Stimulated activated CD4-positive, alpha-beta T cell treated with anti-CD3 and anti-CD28 coated beads, Interleukin-1b, Interleukin-23, amount 100 ng/mL, for 1 hour (primary cell): ENCODE measurements at places on chromosomes 5 and 9.
A peak's percentile ranks its signal among the peaks of the same experiment; 100 is the strongest.

DNA sequence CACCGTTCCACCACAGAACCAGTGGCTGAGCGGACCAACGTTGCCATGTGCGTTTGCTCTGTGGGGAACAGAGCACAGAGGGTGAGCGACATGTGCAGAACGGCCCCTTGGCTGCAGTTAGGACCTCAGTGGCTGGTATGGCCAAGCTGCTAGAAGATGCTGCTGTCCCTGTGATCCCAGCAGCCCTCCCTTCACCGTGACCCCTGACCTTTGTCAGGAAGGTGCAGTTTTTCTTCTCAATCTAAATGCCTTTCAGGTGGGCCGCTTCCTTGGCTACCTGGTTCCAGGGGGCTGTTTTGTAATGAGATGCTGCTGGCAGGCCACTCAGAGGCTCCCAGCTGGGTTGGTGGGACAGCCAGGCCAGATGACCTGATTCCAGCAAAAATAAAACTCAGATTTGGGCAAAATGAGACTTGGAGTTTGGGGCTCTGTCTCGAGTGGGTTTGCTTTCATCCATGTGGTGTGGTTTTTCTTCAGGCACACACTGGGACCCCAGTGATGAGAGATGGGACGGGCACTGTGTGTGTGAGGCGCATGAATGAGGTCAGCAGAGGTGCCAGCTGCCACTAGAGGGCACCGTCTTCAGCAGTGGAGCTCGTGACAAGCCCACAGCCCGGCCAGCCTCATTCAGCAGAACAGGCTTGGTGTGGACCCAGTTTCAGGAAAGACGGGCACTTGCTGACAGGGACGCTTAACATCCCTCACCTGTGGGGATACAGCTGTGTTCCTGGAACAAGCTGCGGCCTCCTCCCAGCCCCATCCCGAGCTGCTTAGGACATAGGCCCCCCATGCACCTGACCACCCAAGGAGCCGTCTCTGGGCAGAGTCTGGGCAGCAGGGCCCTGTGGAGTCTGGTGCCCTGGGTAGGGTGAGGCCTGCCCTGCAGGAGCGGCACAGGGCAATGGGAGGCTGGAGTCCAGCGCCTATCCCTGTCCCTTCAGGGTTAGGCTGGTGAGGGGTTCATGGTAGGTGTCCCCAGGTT is 4.1 kb downstream of the MRPS2 start:
- DNase-seq: peak; percentile 40

- no peak for DNase-seq
Measured at GRCh38 chr9:112378328-112379176, 1.4 kb upstream of the HSDL2 start.

- no peak for DNase-seq
Measured at GRCh38 chr5:174082286-174082685, 36.8 kb downstream of the NSG2 start.

GRCh38 chr5:117255211-117256027 is 680.8 kb upstream of the SEMA6A start:
- DNase-seq: no peak

- no peak for DNase-seq
Measured at GRCh38 chr5:94168151-94168550, 426.8 kb upstream of the POU5F2 start.

DNA sequence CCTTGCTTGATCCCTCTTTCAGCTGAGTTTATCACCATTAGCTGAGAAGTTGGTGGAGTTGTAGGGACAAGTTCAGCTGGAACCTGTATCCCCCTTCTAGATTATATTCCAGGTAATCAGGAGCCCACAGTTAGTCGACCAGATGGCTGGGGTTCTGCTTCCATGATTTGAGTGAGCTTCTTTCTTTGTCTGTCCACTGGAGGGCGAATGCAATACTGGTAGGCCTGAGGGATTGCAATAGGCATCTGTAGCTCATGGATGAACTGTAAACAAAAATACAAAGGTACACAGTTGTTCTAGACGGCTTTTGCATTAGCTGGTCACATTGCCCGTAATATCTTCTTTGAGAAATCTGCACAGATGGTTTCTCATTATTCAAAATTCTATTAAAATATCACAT is 88.9 kb downstream of the PCSK5 start:
- no peak for DNase-seq
